ENCODE measurements at places on chromosomes 6 and 20.

- DNase-seq, result no peak
Measured at GRCh38 chr6:113112086-113112485, 745.1 kb upstream of the MARCKS start.

DNA sequence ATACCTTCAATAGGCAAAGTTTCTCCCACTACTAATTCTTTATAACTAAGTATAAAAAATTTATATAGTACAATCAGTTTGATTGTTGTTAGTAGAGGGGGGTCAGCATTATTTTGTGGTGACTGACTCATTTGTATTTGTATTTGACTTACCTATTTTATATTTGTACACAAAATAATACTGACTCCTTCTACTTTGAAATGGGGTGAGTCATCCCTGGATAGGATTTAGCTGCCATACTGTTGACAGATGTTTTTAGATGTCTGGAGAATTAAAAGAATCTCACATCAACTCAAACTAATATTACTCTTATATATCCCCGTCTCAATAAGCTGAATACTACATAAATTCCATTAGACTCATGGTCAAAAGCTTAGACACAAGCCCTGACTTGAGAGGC lies 114.9 kb downstream of the FRK start:
- DNase-seq, result no peak

DNA sequence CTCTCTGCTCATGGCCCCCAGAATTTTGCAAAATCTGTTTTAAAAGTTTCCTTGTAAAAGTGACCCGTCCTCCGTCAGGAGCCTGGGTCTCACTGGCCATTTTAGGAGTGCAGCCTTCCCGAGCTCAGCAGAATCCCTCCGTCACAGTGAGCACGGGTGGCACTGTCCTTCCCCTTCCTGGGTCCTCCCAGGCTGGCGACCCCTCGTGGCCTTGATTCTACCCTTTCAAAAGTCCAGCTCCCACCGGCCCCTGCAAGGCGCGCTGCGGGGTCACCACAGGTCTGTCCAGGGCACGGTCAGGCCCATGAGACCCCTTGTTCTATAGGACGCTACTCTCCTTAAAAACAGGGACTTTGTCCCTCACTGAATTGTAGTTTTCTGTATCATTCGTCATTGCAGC lies 112.7 kb downstream of the PSMB1 start:
- DNase-seq, result peak; percentile 24

GRCh38 chr20:21336455-21337151 lies 33.5 kb downstream of the XRN2 start:
- DNase-seq, result no peak

- DNase-seq, result no peak
Measured at GRCh38 chr20:52493171-52493721, 301.7 kb upstream of the ZFP64 start.

- DNase-seq, result no peak
Measured at GRCh38 chr20:8547035-8547650, 415.1 kb downstream of the PLCB1 start.

- DNase-seq, result no peak
Measured at GRCh38 chr20:13229538-13229937, 8.5 kb downstream of the ISM1 start.

GRCh38 chr6:31400467-31401289 lies 2.7 kb upstream of the MICA start:
- no peak for DNase-seq

- no peak for DNase-seq
Measured at GRCh38 chr6:30113003-30113759, at the start of gene TRIM31. Gene TRIM31, minus strand, starts transcription at chr6:30113090. Its CDS starts 285 bp downstream, at chr6:30112805.

- DNase-seq, result no peak
Measured at GRCh38 chr20:57618091-57618763, 2.0 kb downstream of the ZBP1 start.

- peak; percentile 67 for DNase-seq
Measured at GRCh38 chr20:24116611-24117010, 128.0 kb upstream of the GGTLC1 start.

- no peak for DNase-seq
Measured at GRCh38 chr20:38186788-38187221, 21.7 kb upstream of the TGM2 start.

DNA sequence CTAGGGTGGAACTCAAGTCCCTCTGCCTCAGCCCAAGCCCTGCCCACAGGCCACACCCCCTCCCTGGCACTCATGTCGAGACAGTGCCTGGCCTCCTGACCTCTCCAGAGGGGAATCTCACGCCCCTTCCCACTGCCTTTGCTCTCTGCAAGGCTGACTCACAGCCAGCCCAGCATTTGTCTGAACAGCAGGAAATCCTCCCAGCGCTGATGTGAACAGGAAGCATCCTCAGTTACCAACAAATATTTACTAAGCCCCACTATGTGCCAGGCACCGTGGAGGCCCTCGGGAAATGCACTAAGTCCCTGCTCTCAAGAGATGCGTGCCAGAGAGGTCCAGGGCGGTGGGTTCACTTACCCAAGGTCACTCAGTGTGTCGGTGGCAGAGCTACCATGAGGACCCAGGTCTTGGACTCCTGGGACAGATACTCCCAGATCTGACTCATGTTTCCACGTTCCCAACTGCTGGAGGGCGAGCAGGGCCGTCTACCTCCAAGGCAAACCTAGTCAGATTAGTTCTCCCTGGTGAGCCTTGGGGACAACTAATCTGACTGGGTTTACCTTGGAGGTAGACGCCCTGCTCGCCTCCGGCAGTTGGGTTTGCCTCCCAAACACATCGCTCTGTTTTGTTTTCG lies 7.8 kb downstream of the ADA start:
- no peak for DNase-seq

GRCh38 chr6:33272275-33273128 lies 627 bp downstream of the RPS18 start:
- DNase-seq, result no peak

- DNase-seq, result no peak
Measured at GRCh38 chr6:111848262-111848812, 24.9 kb downstream of the FYN start.

DNA sequence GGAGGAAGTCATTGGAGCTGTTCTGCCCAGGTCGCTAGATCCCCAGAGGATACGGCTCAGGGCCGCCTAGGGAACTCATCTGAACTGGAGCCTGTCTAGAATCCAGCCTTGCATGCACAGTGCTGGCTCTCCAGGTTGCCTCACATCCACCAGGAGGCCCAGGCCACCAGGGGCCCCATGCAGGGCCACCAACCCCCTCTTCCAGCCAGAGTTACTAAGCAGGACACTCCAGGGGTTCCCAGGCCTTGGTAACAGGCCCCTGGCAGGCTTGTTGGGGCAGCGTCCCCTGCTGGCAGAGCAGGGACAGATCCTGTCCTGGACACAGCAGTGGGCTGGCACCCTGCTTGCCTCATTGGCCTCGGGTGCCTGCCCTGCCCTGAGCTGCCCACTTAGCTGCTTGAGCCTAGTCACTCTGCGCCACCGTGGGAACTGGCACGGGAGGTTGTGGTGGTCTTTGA lies 35.3 kb downstream of the EFCAB8 start:
- peak; percentile 50 for DNase-seq

- no peak for DNase-seq
Measured at GRCh38 chr6:94270091-94270948, 851.0 kb upstream of the EPHA7 start.

GRCh38 chr6:132751306-132751705 lies 6.4 kb downstream of the VNN2 start:
- no peak for DNase-seq

- no peak for DNase-seq
Measured at GRCh38 chr20:14761903-14762302, 424.5 kb upstream of the FLRT3 start.

GRCh38 chr6:167839343-167839742 lies 12.6 kb downstream of the AFDN start:
- DNase-seq, result no peak

Data from SK-N-SH (cell line).